IPS-NIHi11 (cell line): ENCODE measurements at places on chromosomes 7 and 10.

- DNase-seq, result no peak
Measured at GRCh38 chr10:33276282-33276923, 58.1 kb downstream of the NRP1 start.

- DNase-seq, result peak; percentile 17
Measured at GRCh38 chr7:22154143-22154529, 202.8 kb downstream of the RAPGEF5 start.

DNA sequence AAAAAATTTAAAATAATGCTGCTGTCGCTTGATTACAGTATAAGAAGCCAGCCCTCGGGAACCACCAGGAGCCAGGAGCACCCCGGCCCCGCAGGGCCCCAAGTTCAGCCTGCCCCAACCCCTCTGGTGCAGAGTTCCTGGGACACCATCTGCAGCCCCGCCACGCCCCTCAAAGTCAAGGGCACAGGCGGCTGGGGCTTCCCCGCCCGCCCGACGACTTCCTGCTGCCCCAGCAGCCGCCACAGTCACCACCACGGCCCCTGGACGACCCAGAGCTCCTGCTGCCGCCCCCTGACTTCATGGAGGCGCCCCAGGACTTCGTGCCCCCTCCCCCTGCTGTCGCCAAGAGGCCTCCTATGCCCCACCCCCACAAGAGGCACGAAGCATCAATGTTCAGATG, 103.6 kb upstream of the PDSS1 start:
- peak; percentile 54 for DNase-seq

DNA sequence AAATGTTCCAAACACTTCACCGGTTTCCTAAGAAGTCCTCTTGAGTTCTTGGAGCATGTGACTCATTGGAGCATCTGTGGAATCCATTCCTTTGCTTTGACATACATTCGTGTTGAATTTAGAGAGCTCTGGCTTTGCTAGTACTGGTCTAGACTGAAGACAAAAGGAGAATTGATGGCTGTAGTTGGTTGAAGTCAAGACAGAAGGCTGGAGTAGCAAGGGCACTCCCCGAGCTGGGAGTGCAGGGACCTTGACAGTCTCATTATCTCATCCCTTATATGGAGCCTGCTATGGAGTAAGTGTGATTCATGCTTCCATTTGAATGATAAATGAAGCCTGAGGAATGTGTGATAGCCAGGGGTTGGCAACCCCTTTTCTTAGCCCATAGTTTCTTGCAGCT, 1249.1 kb downstream of the TYW1 start:
- DNase-seq, result peak; percentile 34

GRCh38 chr7:94288096-94288495, 106.6 kb upstream of the COL1A2 start:
- DNase-seq, result no peak

GRCh38 chr7:117619681-117620080, 139.9 kb downstream of the CFTR start:
- DNase-seq, result no peak

- DNase-seq, result no peak
Measured at GRCh38 chr7:149074116-149074885, 16.2 kb downstream of the ZNF786 start.

GRCh38 chr10:59856104-59856503, 50.3 kb downstream of the CCDC6 start:
- no peak for DNase-seq

DNA sequence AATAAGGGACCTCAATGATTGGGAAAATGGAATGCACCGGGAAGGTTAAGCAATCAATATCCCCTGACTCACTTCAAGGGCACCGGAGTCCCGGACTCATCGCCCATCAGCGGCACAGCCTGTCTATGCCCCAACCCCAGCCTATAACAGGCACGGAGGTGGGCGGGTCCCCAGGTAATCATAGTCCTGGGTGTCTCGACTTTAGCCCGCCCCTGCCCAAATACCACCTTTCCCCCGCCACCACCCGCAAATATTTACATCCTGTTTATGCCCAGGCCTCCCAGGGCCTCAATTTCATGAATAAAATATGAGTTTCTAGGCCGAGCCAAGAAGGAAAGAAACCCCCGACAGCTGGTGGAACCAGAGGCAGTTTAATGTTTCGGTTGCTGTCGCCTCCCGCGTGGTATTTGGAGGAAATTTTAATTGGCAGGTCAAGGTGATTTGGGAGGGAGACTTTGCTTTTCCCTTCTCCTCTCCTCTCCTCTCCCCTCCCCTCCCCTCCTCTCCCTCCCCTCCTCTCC, 15.6 kb upstream of the RFC2 start:
- DNase-seq, result peak; percentile 87

GRCh38 chr7:22364900-22365299, 7.9 kb upstream of the RAPGEF5 start:
- no peak for DNase-seq

GRCh38 chr10:16909961-16910792, 93.0 kb upstream of the RSU1 start:
- no peak for DNase-seq
